ENCODE measurements at places on chromosomes 7 and 10. TPM values are rescaled to one million over a fixed set of nuclear protein-coding genes. Genes with fewer than 3 reads are reported as not detected.

The KCNH2 gene
- 6.1 TPM for total RNA-seq

DNA sequence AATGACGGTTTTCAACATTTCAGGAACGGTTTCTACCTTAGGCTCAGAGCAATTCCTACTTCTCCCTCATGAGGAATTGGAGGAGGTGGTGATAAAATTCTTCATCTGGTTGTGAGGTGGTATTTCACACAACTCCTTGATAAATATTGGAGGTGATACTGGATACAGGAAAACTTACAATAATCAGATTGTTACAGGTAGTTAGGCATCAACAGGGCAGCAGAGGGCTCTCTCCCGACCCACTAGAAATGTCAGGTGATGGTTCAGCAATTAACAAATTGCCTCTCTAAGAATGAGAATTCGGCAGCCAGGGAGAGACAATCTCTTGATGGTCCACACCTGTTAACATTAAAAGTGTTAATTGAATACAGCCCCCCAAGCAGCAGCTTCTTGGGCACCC lies 22.6 kb downstream of the ZNF786 start:
- DNase-seq: no peak

GRCh38 chr10:74947781-74948401 lies 121.5 kb downstream of the KAT6B start:
- DNase-seq: no peak

GRCh38 chr10:35961501-35961900 lies 319.4 kb upstream of the FZD8 start:
- no peak for DNase-seq

DNA sequence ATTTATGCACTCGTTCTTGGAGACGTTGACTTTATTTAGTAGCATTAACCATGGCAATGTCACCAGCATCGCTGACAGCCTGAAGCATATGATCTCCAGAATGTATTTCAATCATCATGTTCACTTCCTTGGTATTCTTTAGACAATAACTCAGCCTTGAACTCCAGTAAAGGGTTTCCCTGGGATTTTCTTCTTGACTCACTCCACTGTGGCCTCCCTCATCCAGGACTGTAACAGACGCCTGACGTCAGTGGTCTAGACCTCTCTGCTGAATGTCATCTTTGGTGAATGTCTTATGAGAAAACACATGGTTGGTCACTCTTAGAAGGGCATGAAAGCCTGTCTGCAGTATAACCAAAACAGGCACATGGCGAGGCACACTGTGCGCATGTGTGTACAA lies 64.4 kb downstream of the EGFR start:
- DNase-seq: no peak

DNA sequence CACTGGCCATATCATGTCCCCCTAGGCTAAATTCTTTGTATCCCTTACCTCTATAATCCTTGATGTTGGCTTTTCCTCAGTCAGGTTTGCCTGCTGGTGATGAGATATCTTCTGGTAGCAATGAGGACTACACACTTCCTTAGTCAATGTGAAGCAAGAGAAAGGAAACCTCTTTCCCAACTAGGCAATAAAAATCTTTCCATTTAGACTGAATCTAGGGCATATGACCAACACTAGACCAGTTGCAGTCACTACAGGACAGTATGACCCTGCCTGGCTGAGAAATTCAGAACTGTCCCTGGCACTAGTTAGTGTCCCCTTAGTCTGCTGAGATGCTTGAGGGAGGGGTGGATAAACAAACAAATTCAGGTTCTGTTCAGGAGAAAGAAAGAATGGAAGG lies 142.6 kb downstream of the RNLS start:
- DNase-seq: no peak

DNA sequence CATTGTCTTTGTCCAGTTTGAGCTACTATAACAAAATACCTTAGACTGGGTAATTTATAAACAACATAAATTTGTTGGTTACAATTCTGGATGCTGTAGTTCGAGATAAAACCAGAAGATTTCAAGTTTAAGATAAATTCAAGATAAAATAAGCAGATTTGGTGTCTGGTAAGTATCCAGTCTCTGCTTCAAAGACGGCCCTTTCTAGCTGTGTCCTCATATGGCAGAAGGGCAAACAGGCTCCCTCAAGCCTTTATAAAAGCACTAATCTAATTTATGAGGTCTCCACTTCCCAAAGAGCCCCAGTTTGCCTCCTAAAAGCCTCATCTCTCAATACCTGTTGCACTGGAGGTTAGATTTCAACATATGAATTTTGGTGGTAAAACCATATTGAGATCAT lies 31.1 kb upstream of the SGCE start:
- no peak for DNase-seq
